ENCODE measurements at places on chromosomes 11 and 22.
A peak's percentile ranks its signal among the peaks of the same experiment; 100 is the strongest.

DNA sequence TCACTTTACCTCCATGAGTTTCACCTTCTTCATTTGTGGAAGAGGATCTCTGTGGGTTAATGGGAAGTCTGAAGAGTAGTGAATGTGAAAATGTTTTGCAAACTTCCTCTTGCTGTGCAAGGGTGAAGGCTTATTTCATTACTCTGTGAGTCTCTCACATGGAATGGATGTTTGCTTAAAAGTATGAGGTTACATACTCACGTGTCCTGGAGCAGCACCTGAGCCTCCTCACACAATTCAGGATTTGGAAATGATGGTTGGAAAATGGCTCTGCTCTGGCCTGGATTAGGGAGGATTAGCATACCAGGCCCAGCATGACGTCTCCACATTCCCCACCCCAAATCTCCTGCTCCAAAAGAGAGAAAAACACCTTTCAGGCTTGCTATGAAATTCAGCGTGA lies 4.8 kb downstream of the GRAMD1B start:
- no peak for DNase-seq

- DNase-seq = no peak
Measured at GRCh38 chr11:14026961-14027360, 64.4 kb downstream of the SPON1 start.

GRCh38 chr22:30423301-30423958 lies 2.1 kb upstream of the MTFP1 start:
- DNase-seq = no peak

DNA sequence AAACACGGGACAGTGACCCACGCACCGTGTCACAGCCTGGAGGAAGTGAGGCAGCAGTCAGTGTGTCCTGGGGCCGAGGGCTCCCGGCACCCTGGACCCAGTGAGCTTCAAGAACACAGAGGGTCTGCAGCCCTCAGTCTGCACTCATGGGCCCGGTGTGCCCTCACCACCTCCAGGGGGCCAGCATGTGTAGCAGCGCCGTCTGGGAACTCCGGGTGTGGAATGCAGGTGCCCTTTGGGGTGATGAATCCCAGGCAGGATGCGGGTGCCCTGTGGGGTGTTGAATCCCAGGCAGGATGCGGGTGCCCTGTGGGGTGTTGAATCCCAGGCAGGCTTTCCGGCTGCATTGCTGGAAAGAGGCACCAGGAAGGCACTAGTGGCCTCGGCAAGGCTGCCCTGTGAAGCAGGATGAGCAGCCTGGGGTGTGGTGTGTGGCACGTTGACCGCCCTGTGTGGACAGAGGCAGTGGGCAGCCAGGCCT lies 1399.9 kb downstream of the BRD1 start:
- no peak for DNase-seq

DNA sequence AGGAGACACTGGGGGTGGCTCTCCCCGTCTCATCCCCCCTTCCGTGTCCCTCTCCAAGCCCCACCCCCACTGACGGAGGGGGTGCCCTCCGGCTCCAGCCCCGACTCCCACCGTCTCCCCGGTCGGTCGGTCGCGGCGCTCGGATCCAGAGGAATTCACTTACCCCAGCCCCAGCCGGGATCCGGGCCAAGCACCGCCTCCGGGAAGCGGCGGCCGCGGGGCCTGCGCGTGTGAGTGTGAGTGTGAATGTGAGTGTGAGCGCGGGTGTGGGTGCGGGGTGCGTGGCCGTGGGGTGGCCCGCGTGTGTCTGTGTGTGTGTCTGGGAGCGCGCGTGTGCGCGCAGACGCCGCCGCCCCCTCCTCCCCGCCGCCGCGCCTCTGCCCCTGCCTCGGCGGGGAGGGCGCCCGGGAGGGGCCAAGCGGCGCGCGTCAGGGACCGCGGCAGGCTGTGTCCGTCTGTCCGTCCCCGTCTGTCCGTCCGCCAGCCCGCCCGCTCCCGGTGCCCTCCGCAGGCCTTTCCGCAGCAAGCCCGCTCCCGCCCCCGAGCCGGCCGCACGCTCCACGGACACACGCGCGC lies at the start of gene ELFN2:
Gene ELFN2, minus strand, starts transcription at position 345 of the 576 bp plus-strand sequence. CDS start 51,945 bp downstream, outside the sequence.
- no peak for DNase-seq

DNA sequence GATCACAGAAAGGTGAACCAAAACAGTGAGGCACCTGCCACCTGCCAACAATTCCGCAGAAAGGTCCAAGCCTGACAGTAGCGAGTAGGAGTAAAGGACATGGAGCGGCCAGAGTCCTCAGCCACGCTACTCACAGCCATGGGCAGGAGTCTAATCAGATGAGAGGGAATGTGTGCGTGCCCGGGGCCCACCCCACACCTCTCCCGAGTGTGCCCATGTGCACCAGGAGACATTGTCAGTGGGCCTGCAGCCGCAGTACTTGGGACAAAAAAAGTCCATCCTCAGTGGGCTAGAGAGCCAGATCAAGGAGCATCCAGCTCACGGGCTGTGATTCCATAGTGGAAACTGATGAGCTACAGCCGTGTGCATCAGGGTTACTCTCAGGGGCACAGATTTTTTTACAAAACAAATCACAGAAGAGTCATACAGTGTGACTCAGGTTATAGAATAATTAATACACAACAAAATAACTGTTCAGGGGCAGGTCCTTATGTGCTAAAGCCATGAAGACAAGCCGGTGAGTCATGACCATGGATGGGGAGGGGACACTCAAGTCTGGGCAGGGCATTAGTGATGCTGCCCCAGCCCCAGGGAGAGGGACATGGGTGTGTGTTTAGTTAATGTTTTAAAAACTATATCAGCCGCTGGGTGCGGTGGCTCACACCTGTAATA lies 12.0 kb downstream of the SART1 start:
- DNase-seq = no peak

- DNase-seq = no peak
Measured at GRCh38 chr22:40691532-40691931, 12.2 kb downstream of the MCHR1 start.

- DNase-seq = no peak
Measured at GRCh38 chr22:35915477-35916013, 113.1 kb downstream of the RBFOX2 start.

GRCh38 chr22:25125693-25126357 lies 73.8 kb upstream of the CRYBB3 start:
- no peak for DNase-seq

DNA sequence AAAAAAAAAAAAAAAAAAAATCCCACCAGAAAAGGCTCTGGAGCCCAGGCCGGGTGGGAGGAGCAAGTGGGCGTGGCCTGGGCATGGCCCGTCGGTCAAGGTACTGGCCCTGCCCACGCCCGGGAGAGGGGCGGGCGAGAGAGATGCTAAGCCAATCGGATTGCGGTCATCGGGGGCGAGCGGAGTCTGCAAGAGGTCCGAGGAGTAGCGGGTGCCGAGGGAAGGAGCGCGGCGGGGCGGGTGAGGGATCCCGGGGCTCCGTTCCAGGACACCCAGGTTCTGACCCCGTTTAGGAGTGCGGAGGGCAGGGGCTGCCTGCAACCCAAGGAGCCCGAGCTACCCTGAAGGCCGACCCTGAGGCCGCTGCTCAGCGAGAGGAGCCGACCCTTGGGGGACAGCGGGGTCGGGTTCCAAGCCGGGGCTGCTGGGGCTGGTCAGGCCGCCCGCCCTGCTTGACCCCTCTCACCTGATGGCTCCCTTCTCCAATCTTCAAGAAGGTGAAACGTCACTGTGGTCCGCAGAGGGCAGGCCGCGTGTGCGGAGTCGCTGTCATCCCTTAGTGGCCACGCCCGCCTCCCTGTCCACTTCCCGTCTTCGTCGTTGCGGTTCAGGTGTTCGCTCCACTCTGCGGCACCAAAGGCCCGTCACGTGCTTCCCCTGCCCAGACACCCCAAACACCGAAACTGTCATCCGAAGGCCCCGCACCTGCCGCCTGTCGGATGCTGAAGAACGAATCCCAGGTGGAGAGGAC lies 11.1 kb upstream of the TAB1 start:
- no peak for DNase-seq

- no peak for DNase-seq
Measured at GRCh38 chr11:133787379-133788141, 57.8 kb downstream of the SPATA19 start.

DNA sequence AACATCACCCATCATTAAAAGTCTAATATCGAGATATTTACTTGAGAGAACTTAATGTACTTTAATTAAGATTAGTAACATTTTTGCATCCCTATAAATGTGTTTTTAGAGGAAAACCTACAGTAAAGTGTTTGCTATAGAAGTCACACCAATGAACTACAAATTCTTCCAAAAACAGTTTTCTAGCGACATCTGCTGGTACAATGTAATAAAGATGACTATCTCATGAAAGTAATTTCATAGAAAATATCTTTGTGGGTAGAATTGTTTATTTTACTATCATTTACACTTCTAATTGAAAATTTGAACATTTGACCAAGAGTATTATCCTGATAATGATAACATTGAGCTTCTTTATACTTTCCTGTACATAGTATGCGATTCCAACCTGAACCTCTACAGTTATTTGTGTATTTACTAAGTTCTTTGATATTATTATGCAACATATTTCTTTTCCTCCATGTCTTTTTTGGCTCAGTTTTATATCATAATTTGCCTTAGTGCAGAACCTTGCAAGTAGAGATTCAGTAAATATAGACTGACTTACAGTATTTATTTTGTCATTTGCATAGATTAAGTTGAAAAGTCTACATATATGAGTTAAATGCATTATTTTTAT lies 252.7 kb downstream of the TMEM135 start:
- peak; percentile 63 for DNase-seq

GRCh38 chr22:29269731-29270474 lies 1.8 kb downstream of the EWSR1 start:
- DNase-seq = no peak

GRCh38 chr11:83572581-83573496 lies 286.7 kb upstream of the CCDC90B start:
- DNase-seq = no peak

GRCh38 chr22:37439347-37439746 lies 12.1 kb upstream of the ELFN2 start:
- no peak for DNase-seq

Measured in amniotic stem cell (primary cell).